ENCODE measurements at places on chromosomes 5 and 9. TPM values are rescaled to one million over a fixed set of nuclear protein-coding genes. Genes with fewer than 3 reads are reported as not detected.
A peak's percentile ranks its signal among the peaks of the same experiment; 100 is the strongest.

The ARHGAP26 gene
- total RNA-seq = 22.1 TPM

The PHF24 gene
- total RNA-seq = 0.66 TPM

The GARNL3 gene
- 28.0 TPM for total RNA-seq

The TRAF1 gene
- 4.6 TPM for total RNA-seq

DNA sequence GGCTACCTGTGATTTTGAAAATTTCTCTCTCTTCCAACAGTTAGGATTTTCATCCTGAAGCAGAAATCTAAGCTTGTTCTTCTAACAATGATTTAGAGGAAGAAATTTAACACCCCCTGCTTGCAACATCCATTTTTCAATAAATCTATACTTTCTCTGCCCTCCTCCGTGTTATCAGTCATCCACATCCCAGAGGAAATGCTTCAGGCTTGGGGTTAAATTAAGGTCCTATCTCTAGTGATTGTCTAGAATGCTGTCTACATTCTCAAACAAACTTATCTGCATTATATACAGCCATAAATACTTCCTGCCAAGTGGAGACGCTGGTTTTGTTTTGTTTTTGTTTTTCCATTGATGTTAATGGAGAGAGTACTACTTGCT lies 371.0 kb downstream of the CSNK1G3 start:
- DNase-seq = no peak
- H3K4me3 ChIP-seq = no peak overlapping the region
- H3K36me3 ChIP-seq = no peaks in the 10 kb centered on the region
- H3K4me1 ChIP-seq = no peaks in the 10 kb centered on the region

GRCh38 chr9:92115071-92115858 lies at the start of gene SPTLC1:
Gene SPTLC1, minus strand, starts transcription at chr9:92115413. Its CDS starts 43 bp downstream, at chr9:92115370.
- peak within 1 kb of the TSS; percentile 89 for H3K27ac ChIP-seq
- H3K27me3 ChIP-seq = no peaks in the 10 kb centered on the region
- DNase-seq = peak; percentile 98

DNA sequence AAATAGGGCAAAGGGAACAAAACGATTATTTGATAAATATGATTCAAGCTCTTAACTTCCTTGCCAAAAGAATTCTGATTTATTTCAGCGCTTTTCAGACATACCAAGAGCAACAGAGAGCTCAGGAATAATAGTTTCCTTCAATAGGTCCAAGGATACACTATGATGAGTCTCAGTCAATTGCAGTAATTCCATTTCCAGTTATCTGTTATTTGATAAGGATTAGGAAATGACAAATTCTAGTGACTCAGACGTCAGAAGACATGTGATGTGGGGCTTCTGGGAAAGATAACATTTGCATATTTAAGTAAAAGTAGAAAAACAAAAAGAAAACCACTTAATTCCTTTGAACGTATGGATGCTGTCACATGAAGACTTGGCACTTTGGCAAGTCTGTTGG lies 1250.8 kb upstream of the CDH18 start:
- H3K4me3 ChIP-seq = no peak overlapping the region
- DNase-seq = no peak
- no peak overlapping the region for H3K27ac ChIP-seq
- H3K4me1 ChIP-seq = peaks cover 6% of the 10 kb centered on the region
- H3K27me3 ChIP-seq = no peaks in the 10 kb centered on the region
